ENCODE measurements at places on chromosomes 13 and 19. TPM values are rescaled to one million over a fixed set of nuclear protein-coding genes. Genes with fewer than 3 reads are reported as not detected.
A peak's percentile ranks its signal among the peaks of the same experiment; 100 is the strongest.

DNA sequence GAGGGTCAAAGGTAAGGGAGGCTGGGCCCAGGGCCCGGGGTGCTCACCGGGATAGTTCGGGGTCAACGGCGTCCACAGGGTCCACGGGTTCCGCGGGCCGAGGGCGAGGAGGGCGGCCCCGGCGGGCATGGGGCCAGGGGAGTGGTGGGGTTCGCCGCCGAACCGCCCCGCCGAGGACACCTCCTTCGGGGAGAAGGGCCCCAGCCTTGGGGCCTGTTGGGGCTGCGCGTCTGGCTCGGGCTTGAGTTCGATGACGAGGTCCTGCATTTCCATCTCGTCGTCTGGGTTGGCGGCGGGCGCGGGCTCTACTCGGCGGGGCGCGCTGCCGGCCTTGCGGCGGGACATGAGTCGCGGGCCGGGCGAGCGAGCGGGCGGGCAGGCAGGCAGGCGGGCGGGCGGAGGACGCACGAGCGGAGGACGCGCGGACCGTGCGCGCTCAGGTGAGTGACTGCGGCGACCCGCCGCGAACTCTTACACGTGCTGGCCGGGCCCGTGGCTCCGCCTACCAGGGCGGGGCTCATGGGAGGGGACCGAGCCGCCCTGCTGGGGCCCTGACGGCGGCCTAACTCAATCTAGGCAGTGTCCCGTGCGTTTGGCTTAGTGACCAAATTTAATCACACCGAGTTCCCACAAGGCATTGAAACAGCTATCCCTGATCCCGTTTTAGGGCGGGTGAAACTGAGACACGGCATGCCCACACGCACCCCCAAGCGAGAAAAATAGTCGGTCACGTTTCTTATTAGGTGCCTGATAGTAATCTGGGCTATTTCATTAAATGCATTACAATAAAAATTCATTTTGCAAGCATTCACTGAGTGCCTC, at the start of gene ZNF296:
TSS of gene ZNF296 (minus strand) at position 450 of the 822 bp plus-strand sequence. CDS start at position 345, 105 bp downstream.
- no peaks in the 10 kb centered on the region for H3K27me3 ChIP-seq
- H3K36me3 ChIP-seq: peaks cover 1% of the 10 kb centered on the region
- H3K4me3 ChIP-seq: peak within 1 kb of the TSS; percentile 89
- peak; percentile 94 for DNase-seq

- no peaks in the 10 kb centered on the region for H3K27me3 ChIP-seq
- no peak for DNase-seq
- H3K4me1 ChIP-seq: peaks cover 11% of the 10 kb centered on the region
- H3K4me3 ChIP-seq: no peak overlapping the region
- no peaks in the 10 kb centered on the region for H3K36me3 ChIP-seq
Measured at GRCh38 chr19:42191855-42192254, 25.6 kb downstream of the DEDD2 start.

DNA sequence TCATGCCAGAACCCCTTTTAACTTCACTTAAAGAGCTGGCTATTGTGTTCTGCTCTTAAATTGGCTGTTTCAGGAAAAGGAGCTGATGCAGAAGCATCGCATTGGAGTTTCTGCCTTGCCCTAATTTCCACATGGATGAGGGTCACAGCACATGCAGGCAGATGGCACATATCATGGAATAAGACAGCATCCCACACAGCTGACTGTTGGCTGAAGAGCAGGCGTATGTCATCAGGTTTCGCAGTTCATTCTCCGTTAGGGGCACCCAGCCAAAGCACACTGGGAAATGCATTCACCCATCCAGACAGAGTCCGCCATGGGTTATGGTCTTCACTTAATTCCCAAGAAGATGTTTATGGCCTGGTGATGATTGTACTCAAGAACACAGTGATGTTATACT, 572.5 kb downstream of the LIG4 start:
- H3K36me3 ChIP-seq: no peaks in the 10 kb centered on the region
- DNase-seq: no peak
- no peak overlapping the region for H3K27ac ChIP-seq

Gene ICAM5
- 3.2 TPM for total RNA-seq

- no peak overlapping the region for H3K27ac ChIP-seq
- no peak overlapping the region for H3K4me3 ChIP-seq
- no peak for DNase-seq
Measured at GRCh38 chr13:48155848-48156247, 60.9 kb upstream of the MED4 start.

Gene LILRB4
- total RNA-seq: not detected

- no peak for DNase-seq
- peak overlapping the region; percentile 42 for H3K27ac ChIP-seq
- no peak overlapping the region for H3K4me3 ChIP-seq
- no peaks in the 10 kb centered on the region for H3K36me3 ChIP-seq
Measured at GRCh38 chr13:44848920-44849676, 140.2 kb downstream of the NUFIP1 start.

DNA sequence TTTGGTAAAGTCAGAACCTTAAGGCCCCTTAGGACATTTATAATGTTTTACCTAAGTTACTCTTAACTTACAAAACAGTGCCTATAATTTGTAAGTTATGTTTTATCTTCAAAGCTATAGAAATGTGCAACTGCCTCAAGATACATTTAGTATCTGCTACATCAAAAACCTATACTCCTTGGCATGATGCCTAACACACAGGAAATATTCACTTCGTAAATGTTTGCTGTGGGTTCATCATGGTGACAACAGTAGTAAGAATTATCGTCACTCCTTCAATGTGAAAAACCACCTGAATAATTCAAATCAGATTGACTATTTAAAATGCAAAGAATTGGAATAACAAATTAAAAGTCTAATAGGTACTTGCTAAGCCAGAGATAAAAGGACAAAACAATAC, 184.1 kb downstream of the DIAPH3 start:
- H3K4me1 ChIP-seq: peaks cover 9% of the 10 kb centered on the region
- no peaks in the 10 kb centered on the region for H3K36me3 ChIP-seq
- H3K27ac ChIP-seq: no peak overlapping the region
- H3K4me3 ChIP-seq: no peak overlapping the region
- no peak for DNase-seq

DNA sequence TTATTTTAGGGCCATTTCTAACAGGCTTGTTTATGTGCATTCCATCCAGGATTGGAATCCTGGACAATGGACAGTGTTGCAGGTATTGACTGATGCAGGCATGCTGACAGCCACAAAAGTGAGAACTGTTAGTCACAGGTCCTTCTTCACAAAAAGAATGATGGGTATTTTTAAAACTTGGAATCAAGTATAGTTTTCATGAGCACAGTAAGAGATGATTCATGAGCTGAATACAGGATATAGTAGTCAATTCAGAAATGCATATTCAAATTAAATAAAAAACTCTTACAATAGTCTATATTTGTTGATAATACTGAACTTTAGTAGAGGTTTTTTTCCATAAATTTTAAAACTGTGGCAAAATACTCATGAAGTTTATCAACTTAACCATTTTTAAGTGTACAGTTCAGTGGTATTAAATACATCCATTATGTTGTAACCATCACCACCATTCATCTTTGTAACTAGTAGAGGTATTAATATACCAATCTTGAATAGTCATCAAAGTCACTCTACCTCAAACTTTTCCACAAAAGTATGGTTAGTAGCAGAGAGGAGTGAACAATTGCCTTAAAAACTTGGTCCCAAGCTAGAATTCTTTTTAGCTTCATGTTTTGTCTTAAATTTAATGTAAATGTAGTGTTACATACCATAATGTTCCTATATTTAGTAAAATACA, 79.5 kb downstream of the KCNRG start:
- no peaks in the 10 kb centered on the region for H3K4me1 ChIP-seq
- no peak overlapping the region for H3K4me3 ChIP-seq
- no peaks in the 10 kb centered on the region for H3K36me3 ChIP-seq
- H3K27ac ChIP-seq: no peak overlapping the region
- H3K27me3 ChIP-seq: no peaks in the 10 kb centered on the region

Gene URAD
- 5.2 TPM for total RNA-seq

DNA sequence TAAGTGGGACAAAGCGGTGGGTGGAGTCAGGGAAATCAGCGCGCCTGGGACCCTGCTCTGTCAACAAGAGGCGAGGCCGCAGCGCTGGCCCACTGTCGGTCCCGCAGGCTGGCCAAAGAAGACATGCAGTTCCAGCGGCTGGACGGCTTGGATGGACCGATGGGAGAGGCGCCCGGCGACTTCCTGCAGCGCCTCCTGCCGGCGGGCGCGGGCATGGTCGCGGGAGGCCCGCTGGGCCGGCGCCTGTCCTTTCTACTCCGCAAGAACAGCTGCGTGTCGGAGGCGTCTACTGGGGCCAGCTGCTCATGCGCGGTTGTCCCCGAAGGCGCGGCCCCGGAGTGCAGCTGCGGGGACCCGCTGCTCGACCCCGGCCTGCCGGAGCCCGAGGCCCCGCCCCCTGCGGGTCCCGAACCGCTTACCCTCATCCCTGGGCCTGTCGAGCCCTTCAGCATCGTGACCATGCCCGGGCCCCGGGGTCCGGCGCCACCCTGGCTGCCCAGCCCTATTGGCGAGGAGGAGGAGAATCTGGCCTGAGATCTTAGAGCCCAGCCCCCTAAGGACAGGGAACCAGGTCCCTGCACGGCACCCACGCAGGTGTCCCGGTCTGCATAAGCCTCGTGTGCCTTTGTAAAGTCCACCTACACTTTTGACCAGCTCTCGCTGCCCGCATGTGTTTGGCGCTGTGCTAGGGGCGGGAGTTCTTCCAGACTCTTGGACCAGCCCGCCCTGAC, 6.1 kb downstream of the BEST2 start:
- H3K27me3 ChIP-seq: no peaks in the 10 kb centered on the region
- no peaks in the 10 kb centered on the region for H3K4me1 ChIP-seq
- peak overlapping the region; percentile 4 for H3K4me3 ChIP-seq
- no peak overlapping the region for H3K27ac ChIP-seq
- no peaks in the 10 kb centered on the region for H3K36me3 ChIP-seq

Gene ZNF813
- 7.4 TPM for total RNA-seq

Gene MTUS2
- total RNA-seq: 1.1 TPM

DNA sequence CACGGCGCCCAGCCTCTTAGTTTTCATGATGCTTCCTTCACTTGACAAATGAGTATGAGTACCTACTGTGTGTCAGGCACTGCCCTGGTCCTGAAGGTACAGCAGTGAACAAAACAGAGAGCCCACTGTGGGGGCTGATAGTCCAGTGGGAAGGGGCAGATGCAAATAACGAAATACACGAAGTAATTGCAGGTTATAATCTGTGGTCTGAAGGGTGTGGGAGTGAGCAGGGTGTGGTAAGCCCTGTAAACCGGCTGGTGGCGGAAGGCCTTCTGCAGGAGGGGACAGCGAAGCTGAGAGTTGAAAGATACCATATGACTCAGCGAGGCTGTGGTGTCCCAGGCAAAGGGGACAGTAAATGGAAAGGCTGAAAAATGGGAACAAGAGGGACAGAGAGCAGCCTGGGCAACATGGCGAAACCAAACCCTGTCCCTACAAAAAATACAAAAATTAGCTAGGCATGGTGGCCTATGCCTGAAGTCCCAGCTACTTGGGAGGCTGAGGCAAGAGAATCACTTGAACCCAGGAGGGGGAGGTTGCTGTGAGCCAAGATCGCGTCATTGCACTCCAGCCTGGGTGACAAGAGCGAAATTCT, 60.5 kb downstream of the MAP4K1 start:
- H3K4me1 ChIP-seq: no peaks in the 10 kb centered on the region
- H3K4me3 ChIP-seq: no peak overlapping the region
- H3K27ac ChIP-seq: no peak overlapping the region
- H3K27me3 ChIP-seq: no peaks in the 10 kb centered on the region
- no peak for DNase-seq
- H3K36me3 ChIP-seq: no peaks in the 10 kb centered on the region

DNA sequence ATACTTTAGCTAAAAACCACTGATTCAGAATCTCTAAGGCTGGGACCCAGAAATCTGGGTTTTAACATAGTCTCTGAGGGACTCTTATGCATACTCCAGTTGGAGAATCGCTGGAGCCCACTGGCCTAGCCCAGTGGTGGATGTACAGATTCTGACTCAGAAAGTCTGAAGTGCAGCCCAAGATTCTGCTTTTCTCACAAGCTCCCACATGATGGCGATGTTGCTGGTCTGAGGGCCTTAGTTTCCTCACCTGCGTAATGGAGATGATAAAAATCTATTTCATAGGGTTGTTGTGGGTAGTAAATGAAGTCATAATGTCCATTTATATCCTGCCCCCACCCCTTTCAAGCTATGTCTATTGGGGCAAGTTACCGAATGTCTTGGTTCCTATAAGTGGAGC, 7.7 kb upstream of the CDADC1 start:
- peak; percentile 33 for DNase-seq
- H3K36me3 ChIP-seq: no peaks in the 10 kb centered on the region
- peaks cover 13% of the 10 kb centered on the region for H3K4me1 ChIP-seq
- H3K27me3 ChIP-seq: no peaks in the 10 kb centered on the region

GRCh38 chr13:80931118-80931517, 590.2 kb upstream of the SPRY2 start:
- no peaks in the 10 kb centered on the region for H3K36me3 ChIP-seq
- no peak for DNase-seq
- H3K27me3 ChIP-seq: no peaks in the 10 kb centered on the region
- H3K27ac ChIP-seq: no peak overlapping the region

DNA sequence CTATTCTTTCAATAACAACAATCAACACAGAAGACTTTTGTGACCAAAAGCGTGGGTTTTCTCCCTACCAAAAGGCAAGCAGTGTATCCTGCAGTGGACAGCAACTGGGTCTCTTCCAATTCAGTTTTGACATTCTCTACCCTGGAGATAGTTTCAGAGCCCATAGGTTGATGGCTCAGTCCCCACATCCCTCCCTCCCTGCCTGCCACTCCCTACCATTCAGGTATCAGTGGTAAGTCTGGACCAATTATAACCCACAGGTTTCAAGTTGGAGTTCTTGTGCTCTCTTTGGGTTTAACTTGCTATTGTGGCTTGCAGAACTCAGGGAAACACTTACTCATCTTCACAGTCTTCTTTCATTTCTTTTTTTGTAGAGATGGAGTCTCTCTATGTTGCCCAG, 60.2 kb downstream of the ZNF823 start:
- DNase-seq: no peak
- no peak overlapping the region for H3K4me3 ChIP-seq
- H3K4me1 ChIP-seq: no peaks in the 10 kb centered on the region

GRCh38 chr19:45774765-45775164, 5.7 kb upstream of the SIX5 start:
- H3K36me3 ChIP-seq: no peaks in the 10 kb centered on the region
- no peak overlapping the region for H3K4me3 ChIP-seq
- no peaks in the 10 kb centered on the region for H3K27me3 ChIP-seq
- DNase-seq: peak; percentile 93

Gene CEACAM21
- not detected for total RNA-seq

DNA sequence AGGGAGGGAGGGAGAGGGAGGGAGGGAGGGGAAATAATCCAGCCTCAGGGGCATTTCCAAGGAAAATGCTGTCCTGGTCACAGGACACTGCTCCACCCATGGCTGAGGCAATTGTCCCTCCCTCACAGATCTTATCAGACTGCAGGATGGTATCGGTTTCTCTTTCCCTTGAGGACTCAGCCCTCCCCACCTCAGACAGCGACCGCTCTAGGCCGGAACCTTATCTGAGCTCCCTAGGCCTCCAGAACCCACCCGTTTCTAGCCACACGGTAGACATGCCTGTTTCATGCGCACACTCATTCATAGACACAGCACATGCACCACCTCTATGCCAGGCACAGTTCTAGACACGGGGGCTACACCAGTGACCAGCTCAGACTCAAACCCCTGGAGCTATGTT, 10.0 kb upstream of the IZUMO2 start:
- no peak overlapping the region for H3K27ac ChIP-seq
- no peaks in the 10 kb centered on the region for H3K36me3 ChIP-seq
- H3K27me3 ChIP-seq: no peaks in the 10 kb centered on the region
- peak; percentile 73 for DNase-seq
- H3K4me3 ChIP-seq: no peak overlapping the region
- H3K4me1 ChIP-seq: no peaks in the 10 kb centered on the region

GRCh38 chr13:80830431-80830830, 489.5 kb upstream of the SPRY2 start:
- no peaks in the 10 kb centered on the region for H3K4me1 ChIP-seq
- H3K4me3 ChIP-seq: no peak overlapping the region
- no peaks in the 10 kb centered on the region for H3K36me3 ChIP-seq

Gene CGB8
- not detected for total RNA-seq
